ENCODE measurements at places on chromosomes 1 and 21.

DNA sequence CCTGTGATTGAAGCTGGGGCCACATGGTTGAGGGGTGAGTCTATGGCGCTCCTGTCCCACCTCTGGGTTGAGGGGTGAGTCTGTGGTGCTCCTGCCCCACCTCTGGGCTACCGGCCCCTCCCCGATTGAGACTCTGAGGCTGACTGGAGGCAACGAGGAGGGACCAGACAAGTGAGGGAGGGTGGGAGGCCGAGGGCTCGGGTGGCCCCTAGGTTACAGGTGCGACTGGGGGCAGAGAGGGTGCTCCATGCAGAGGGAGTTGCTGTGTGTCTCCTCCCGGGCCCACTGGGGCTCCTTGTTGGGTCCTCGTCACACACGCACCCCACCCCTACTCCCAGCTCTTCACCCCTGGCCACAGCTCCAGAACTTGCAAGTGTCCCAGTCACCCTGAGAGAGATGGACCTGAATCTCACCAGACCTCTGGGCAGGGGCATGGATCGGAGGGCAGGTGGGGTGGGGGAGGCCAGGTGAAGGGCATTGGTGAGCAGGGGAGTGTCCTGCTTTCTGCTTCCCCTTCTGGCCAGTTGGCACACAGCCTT, 12.8 kb downstream of the LDLRAP1 start:
- DNase-seq: no peak

DNA sequence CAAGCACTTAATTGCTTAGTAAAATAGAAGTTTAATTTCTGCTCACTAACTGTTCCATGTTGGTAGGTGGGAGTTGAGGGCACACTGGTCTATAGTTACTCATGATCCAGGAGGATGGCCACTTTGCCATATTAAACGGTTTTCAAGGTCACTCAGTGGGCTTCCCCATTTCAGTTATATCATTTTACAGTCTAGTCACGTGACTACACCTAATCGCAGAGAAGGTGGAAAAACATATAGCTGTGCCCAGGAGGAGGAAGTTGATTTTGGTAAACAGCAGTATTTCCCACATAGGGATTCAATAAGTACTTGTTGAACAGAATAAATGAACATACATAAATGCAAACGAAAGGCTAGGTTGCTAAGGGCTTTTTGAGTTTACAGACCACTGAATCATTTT, 541.1 kb upstream of the CAMK1G start:
- DNase-seq: no peak

DNA sequence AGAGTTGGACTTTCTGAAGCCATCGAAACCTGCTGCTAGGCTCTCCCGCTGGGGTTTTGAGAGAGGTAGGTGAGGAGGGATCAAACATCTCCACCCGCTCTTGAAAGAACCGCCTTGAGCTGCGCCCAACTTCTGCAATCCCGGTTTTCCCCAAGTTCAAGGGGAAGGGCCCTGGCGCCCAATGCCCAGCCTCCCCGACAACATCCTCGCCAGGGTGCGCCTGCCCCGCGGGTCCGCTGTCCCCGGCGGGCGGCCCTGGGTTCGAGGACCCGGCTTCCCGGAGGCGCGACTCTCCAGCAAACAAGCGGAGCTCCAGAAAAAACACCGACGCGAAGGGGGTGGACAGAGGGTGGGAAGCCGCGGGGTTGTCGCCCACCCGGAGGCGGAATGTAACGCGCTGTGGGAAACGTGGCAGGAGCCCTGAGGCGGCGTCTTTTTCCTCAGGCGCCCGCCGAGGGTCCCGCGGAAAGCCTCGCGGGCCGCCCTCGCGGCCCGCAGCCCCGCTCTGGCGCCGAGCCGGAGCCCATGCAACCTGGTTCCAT, 607 bp downstream of the BTG3 start:
- no peak for DNase-seq

DNA sequence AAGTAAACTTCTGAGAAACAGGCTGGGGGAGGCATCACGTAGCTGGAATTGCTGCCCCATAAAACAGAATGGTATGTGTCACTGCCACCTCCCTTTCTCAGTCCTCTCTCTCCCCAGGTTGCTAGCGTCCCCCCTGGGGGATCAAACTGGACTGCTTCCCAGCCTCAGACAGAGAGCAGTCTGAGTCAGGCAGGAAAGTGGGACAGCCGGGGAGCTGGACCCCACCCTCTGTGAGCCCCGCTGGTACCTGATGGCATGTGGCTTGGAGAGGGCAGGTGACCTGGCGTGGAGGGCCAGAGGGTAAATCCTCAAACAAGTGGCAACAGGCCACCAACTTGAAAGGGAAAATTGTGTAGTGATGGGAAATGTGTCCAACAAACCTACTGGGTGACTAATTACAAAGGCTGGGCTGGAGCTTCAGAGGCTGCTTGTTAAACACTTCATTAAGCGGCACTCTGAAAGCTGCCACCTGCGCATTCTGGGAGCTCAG, 1.0 kb upstream of the SFN start:
- DNase-seq: no peak

DNA sequence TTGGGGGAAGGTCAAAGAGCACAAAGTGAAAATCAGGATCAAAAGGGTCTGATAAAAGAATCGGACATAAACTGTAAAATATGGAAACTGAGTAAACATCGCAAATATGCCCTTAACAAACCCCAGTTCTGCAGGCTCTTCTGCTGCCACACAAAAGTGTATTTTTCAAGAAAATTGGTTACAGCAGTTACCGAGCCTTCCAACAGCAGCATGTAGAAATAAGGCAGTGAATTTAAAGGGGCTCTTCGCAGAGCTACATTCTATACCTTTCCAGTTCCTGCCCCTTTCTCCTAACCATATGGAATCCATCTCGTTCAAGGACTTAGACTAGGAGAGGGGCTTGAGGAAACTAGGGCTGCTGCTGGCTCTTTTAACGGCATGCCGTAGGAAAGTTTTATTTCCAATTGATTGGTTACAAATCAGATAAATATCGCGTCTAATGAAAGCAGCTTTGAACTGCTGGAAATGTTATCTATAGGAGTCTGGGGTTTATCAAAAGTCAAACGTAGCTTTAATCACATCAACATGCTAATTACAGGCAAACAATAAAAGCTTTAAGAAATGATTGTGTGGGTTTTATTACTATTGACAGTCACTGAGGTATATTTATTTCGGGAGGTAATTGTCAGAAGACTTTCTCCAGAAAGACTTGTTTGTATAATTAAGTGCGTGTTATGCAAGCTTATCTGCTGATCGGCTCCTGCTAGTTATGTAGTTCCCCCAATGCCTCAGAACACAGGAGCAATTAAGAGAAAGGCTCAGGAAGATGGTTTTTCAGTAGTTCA, 59.1 kb downstream of the GORAB start:
- DNase-seq: no peak

GRCh38 chr1:116471241-116471640, 98.2 kb downstream of the ATP1A1 start:
- no peak for DNase-seq

GRCh38 chr1:244050835-244051444, at the start of gene ZBTB18:
Gene ZBTB18, plus strand, starts transcription at chr1:244051283. Its CDS starts 149 bp downstream, at chr1:244051432.
- DNase-seq: no peak
